ENCODE measurements at places on chromosomes 7 and 10. TPM values are rescaled to one million over a fixed set of nuclear protein-coding genes. Genes with fewer than 3 reads are reported as not detected.

The FGFR2 gene
- 58.7 TPM for total RNA-seq

The LIPN gene
- total RNA-seq = 1.0 TPM

DNA sequence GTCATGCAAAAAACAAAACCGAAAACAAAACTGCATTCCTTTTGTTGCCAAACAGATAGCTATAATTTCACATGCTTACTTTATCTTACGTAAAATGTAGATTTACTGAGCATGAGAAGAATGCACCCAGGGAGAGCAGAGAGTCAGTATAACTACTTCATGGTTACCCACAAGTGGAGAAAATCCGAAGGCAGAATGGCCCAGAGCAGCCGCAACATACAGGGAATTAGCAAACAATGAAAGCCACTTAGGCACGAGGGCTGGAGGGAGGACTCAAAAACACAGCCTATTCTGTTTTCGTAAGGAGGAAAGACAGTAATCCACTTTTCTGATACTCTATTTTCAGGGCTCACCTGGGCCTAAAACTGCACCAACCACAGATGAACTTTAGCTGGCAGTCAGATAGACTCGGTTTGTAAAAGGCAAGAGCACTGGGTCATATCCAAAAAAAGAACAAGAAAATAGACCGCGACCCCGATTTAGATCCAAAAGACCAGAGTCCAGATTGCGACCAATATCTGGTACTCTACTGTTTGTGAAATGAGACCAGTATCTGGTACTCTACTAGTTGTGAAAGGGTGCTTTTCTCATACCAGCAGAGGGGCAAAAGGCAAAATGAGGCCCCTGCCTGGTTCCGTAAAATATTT, 1.3 kb downstream of the ITPRIP start:
- DNase-seq = no peak

GRCh38 chr10:35668865-35669650, 27.0 kb upstream of the FZD8 start:
- no peak for DNase-seq

GRCh38 chr7:41189866-41190265, 513.0 kb downstream of the INHBA start:
- no peak for DNase-seq

DNA sequence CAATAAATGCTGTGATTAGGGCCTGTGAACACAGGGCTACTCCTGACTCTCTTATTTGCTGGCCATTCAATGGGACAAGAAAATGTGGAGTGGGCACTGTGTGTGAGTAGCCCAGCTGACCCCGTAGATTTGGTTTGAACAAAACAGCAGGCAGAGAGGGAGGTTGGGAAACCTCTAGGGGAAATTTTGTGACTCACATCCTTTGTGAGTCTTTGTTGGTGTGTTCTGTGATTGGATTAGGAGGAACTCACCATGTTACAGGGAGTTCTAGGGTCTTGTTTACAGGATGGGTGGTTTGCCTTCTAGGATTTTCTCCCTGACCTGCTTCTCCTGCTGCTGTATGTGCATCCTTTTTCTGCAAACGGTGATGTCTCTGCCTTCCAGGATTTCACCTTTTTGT, 128.3 kb upstream of the MKI67 start:
- DNase-seq = no peak
